T follicular helper cell (primary cell): ENCODE measurements at places on chromosomes 5 and 9.

DNA sequence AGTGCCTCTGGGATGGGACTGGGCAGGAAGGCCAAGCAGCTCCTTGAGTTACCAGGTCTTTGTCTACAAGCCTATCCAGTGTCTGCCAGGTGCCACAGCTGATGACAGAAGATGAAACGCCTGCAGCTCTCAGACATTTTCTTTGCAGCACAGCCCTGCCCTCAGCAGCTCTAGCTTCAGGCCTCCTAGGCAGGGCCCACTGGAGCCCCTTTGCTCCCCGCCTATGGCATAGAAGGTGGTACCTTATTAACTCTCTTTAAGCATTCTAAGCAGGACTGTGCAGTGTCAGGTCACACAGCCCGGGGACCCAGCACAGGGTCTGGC lies 1.3 kb upstream of the SKP1 start:
- DNase-seq: no peak

- no peak for DNase-seq
Observed at GRCh38 chr5:145811834-145812625, 23.1 kb downstream of the PRELID2 start.

GRCh38 chr9:121383715-121384114 lies 13.7 kb upstream of the STOM start:
- DNase-seq: no peak

GRCh38 chr5:180235077-180235476 lies 26.1 kb upstream of the RASGEF1C start:
- DNase-seq: no peak

- DNase-seq: no peak
Observed at GRCh38 chr5:73827106-73827450, 201.1 kb downstream of the ARHGEF28 start.

- DNase-seq: no peak
Observed at GRCh38 chr5:1103505-1104326, 8.1 kb downstream of the SLC12A7 start.

DNA sequence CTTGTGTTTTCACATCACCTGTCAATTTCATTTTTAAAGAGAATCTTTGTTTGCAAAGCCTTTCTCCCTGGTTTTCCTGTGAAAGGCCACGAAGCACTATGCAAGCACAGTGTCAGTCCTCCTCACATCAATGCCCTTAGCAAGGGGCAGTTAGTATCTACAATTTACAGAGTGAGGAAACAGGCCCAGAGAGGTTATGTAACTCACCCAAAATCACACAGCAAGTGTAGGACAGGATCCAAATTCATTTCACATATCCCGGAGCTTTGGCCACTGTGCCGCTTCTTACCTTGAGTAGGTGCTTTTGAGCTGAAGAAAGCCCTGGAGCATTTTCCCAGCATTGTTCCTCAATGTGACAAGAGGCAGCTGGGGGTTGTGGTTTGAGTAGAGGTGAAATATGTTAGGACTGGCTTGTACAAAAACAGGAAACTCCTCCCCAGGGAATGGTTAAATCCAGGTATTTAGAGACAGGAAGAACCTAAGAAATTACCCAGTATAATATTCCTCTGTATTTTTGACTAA lies 283.8 kb downstream of the NTRK2 start:
- no peak for DNase-seq

DNA sequence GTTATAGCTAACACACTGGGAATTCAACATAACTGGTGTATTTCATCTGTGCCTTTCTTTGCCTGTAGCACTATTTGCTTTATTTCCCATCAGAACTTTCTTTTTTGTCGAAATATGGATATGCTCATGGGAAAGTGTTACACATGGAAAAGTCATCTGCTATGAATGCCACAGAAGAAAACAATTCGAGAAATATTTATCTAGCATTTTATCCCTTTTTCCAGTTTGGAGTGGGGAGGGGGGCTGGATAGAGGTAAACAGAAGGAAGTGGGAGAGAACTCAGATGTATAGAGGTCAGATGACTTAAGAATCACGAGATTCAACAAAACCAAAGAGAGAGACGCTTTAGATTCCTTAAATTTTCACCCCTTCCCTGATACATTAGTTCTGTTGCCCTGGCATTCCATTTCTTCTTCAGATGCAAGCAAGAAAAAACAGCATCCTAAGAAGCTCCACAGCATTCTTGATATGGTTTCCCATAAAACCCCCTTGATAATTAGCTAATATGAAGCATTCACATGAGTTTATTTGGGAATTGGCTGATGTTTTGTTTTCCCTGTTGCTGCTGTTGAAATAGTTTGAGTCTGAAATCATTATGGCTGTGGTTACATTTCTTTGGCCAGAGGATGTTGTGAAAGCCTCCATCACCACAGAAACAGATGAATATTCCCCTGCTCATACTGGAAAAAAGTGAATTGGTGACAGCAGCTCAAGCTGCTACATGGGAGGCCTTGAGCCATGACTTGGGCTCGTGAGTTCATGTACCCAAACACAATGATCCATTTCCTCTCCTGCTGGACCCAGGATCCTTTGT lies 335.8 kb upstream of the DAB2 start:
- DNase-seq: no peak

GRCh38 chr5:150674341-150674821 lies 13.3 kb downstream of the MYOZ3 start:
- no peak for DNase-seq

DNA sequence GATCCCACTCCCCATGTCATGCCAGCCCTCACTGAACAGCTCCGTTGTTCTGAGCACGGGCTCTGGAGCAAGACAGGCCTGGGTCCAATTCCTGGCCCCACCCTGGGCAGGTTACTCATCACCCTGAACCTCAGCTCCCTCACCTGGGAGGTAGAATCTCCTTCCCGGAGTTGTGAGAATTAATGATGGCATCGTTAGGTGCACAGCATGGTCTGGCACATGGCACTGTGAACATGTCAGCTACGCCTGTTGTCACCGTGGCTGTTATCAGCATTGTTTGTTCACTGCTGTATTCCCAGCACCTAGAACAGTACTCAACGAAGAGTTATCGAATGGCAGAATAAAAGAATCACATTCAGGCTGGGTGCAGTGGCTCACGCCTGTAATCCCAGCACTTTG lies 43.0 kb downstream of the LRSAM1 start:
- DNase-seq: no peak

DNA sequence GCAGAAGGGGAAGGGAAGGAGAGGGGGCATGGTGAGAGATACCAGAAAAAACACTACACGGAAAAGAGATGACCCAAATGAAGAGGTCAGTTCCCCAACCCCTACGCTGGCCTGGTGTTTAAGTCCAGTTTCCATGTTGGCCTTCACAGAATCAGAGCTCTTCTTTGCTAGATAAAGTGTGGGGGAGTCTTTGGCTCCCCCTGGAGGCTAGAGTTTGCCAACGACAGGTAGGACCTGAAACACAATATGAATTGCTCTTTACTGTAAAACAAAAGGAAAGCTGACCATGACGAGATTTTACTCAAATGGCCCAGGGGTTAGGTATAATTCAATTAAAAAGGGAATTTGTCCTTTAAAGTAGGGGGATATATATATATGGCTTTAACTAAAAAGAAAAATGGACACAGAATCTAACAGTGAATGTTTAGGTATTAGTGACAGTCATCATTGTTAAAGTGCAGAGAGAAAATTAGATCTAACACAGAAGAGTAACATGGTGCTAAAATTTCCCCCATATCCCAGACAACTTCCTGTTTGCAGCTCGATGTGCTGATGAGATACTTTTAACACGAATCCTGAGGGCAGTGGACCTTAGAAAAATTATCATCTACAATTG lies 92.0 kb downstream of the SV2C start:
- DNase-seq: peak; percentile 18

DNA sequence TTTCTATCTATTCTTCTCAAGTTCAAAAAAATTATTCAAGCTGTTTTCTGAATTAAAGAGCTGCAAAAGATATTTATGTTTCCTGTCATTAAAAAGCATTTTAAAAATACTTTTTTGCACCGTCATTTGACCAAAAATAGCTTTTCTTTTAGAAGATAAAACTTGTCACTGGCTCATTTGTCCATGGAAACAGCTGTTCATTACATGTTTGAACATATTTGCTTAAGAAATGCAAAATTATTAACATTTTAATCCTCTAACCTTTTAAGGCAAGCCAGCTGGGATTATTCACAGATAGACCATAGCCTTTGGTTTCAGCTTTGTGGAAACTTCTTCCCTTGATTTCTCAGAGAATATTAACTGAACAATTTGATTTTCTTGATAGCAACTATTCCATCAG lies 393.9 kb downstream of the TUSC1 start:
- DNase-seq: no peak
